ENCODE measurements at places on chromosomes 5 and 9.

DNA sequence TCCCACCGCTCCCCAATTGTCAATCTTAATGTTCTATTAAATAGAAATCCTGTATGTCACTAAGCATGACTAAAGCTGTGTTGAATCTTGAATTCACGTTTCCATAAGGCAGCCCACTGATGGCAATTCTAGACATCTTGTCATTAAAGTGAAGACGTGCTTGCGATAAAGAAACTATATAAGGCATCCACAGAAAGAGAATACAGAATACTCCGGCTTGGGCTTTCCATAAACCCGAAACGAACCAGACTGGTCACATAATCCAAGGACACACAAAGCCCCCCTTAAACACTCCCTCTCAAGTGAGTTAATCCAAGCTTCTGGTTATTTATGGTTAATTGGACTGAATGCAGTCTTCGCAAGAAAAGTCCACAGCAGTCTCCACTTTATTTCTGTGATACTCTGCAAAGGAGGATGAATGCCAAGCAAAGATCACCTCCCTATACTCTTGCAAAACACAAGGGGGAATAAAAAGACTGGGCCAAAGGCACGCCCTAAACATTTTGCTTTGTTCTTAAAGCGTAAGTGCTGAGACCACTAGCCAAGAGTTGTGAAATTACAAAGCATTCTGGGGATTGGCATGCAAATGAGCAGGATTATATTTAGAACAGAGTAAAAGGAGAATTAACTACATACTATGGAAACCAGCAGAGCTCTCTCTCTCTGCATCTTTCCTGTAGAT is 54.7 kb downstream of the DPYSL3 start:
- DNase-seq = no peak

- DNase-seq = no peak
Observed at GRCh38 chr9:106883626-106884190, 20.7 kb downstream of the ZNF462 start.

DNA sequence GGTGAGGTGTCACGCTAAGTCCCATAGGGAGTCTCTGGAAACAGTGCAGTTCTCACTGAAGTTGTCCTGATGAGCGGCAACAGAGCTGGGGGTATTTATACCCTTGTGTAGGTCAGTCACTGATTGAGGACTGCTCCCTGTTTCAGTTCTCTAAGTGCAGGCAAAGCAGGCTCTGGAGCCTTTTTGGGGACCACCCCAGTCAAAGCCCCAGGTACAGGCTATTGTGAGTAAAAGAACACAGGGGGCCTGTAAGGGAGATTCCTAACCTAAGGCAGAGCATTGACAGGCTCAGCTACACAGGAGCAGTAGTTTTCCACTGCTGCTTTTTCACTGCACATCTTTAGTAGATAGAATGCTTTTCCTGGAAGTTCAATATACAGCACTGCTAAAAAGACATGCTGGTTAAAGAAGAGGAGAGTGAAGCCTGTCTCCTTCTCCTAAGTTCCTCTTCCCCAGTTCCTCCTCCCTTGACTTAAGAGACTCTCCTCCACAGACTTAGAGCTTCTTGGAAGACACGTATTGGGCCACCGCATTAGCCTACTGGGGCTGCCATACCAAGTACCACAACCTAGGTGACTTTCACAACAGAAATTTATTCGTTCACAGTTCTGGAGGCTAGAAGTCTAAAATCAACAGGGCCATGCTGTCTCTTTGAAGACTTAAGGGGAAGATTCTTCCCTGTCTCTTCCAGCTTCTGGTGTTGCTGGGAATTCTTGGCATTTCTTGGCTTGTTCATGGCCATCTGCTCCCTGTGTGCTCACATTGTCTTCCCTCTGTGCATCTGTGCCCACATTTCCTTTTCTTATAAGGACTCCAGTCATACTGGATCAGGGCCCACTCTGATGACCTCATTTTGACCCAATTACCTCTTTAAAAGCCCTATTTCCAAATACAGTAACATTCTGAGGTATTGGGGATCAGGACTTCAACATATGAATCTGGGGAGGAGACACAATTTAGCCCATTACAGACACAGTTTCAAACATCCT is 221.0 kb downstream of the ESM1 start:
- no peak for DNase-seq

GRCh38 chr9:28926306-28926705 is 1353.0 kb upstream of the C9orf72 start:
- no peak for DNase-seq

DNA sequence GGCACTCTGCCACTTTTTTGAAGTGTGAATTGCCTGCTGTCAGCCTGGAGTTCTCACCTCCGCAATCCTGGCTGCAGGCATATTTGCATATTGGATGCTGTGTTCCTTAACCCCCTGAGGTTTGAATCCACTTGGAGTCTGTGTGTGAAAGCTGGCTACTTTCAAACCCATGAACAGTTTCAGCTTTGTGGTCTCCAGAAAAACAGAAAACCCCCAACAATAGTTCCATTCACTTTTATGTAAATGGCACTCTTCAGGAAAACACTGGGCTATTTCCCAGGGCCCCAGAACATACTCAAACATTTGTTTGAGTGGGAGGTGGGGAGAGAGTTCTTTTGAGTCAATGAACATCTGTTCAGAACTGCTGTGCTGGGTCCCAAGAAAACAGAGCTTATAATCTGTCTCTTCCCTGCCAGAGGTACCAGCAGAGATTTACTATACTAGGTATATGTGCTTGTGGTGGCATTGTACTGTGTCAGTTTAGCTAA is 5.0 kb downstream of the NUDT2 start:
- no peak for DNase-seq

- DNase-seq = no peak
Observed at GRCh38 chr5:56493766-56494165, 260.6 kb upstream of the ANKRD55 start.

DNA sequence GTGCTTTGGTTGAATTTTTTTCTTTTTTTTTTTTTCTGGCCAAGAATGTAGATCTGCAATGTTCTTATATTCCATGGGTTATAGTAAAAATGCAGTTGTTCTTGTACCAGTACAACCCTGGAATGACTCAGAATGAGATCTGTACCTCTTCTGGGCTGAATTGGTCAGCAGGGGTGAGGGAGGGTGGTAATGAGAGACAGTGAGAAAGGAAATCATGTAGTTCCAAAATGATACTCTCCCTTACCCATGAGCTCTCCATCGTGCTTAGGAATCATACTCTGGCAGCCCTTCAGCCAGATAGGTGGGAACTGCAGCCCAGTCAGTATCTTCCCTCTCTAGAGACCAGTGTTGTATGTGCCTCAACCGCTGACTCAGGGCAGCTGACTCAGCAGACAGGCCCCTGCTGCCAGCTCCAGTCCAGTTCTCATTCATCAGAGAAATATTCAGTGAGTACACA is 2.1 kb upstream of the GLIS3 start:
- no peak for DNase-seq

- no peak for DNase-seq
Observed at GRCh38 chr5:115068239-115069086, 101.2 kb downstream of the TRIM36 start.

DNA sequence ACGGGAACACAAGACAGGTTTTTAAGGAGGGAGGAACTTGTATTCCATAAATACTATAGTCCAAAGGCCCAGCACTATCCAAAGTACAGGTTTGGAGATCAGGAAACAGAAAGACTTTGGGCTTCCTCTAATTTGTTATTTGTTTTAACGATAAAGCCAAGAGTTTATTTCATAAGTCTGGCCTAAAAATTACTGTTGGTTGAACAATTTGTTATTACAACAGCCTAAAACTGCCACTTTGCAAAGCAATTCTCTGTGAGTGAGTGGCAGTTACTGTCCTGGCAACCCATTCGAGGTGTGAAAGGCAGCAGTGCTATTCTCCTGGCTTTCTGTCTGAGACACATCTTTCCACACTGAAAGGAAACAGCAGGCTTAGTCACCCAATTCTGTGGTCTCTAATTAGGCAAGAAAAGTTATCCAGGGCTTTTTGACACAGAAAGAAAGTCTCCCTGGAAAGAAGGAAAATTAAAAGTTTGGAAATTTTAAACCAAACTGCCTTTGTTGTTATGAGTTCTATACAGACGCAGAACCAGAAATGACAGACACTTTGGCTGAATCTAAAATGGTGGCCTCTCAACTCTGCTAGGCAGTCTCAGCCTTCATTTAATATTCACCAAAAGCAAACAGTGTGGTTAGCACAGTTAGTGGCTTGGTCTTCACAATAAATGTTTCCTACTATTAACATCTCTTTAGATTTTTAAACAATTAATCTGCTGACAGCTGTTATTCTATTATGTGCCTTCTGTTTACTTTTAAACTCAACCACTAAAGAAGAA is 33.9 kb downstream of the PSMB7 start:
- no peak for DNase-seq

- DNase-seq = no peak
Observed at GRCh38 chr9:114177423-114178064, 22.2 kb downstream of the COL27A1 start.

DNA sequence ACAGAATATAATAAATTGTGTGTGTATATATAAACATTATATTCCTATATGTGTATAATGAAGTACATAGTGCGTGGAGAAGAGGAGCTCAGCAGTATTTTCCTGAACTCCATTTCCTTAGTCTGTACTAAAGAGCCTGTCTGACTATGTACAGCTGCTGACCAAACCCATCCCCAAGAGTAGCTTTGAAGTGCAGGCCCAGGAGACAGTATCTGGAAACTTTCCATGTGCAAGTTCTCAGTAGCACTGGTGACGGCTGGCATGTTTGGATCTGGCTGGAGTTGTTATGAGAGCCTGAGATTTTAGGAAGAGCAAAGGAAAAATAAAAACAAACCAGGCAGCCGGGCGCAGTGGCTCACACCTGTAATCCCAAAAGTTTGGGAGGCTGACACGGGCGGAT is 244.2 kb downstream of the RFK start:
- no peak for DNase-seq

GRCh38 chr9:125764198-125764597 is 17.0 kb downstream of the PBX3 start:
- no peak for DNase-seq

DNA sequence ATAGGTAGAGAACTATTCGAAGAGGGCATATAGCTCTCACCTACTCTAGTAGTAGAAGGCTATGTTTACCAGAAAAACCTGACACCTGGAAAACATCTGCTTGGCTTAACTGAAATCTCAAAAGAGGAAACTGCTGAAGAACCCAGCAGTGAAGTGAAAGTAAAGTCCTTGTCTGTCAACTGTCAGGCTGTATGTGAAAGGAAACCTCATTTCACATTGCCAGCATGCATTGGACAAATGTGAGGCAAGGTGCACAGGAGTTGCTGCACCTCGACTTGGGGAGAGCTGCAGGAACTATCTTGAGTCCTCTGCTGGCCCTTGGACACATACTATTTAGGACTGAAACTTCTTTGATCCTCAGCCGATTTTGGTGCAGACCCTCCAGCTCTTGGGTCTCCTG is 53.3 kb downstream of the NREP start:
- DNase-seq = no peak

DNA sequence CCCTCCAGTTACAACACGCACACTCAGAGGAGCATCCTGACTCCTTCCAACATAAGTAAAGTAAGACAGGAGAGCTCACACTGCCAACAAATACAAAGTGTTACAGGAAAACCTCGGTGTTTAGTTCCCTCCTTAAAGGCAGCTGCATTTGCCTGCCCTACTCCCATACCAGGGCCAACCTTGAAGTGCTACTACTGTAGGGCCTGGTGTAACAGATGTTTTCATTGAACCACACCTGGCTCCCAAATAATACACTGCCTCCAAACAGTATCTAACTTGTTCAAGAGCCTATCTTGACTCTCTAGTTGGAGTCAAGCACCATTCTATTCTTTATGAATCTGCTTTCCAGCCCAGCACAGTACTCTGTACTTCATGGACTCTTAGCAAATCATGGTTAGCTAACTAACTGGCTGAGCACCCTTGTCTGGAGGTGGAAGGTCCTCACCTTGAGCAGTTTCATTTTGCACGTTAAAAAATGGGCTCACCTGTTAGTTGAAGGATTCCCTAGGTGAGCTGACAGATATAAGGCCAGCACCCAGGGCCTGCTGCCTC is 34.6 kb downstream of the TTC39B start:
- DNase-seq = no peak

DNA sequence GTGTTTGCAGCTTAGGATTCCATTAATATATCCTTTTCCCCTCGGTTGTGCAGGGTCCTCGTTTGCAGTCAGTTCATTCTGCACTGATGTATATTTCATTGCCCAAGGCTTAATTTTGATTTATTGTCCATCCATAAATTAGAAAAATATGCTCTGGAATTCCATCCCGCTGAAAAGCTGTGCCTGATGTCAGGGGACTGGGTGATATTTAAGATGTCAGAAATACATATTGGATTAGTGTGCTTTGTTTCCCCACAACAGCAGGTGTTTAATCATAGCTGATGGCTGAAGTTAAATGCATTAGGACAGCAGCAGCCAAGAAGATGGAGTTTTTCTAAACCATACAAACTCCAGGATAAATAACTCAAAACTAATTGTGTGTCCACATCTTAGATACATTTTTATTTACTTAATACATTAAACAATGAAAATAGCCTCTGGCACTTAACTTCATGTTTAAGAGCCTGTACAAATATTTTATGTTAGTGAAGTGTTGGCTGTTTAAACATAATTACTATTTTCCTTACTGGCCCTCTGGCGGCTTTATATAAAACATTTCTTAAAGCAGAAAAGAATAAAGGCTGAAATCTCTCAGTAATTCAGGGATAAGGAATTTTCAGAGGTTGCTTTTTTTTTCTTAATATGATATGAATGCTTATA is 170.4 kb upstream of the TBCA start:
- DNase-seq = no peak

- DNase-seq = no peak
Observed at GRCh38 chr5:161547406-161547737, 847 bp upstream of the GABRB2 start.

DNA sequence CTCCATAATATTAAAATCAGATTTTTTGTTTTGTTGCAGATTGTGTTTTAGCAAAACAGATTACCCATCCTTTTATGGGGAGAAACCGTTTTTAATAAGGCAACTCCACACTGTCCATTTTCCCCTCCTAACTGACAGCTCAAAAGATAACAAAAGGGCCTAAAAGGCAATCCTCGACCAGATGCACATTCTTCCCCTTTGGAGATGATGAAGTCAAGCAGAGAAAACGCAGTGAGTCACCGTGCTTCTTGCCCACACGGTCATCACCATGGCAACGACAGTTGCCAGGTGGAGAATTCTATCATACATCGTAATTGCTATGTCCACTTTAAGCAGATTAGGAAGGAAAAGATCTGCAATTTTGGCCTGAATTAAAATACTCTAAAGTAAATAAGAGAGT is 96.4 kb downstream of the DIRAS2 start:
- DNase-seq = no peak

GRCh38 chr9:134811673-134812342 is 68.8 kb upstream of the FCN2 start:
- DNase-seq = no peak

GRCh38 chr9:125505988-125506438 is 201.0 kb downstream of the MAPKAP1 start:
- DNase-seq = no peak

Data from activated CD4-positive, CD25-positive, alpha-beta regulatory T cell (primary cell).